ENCODE measurements at places on chromosomes 6 and 20.

GRCh38 chr20:10094566-10095173 is 59.9 kb downstream of the ANKEF1 start:
- DNase-seq, result no peak

- no peak for DNase-seq
Observed at GRCh38 chr6:128648022-128648598, 127.7 kb upstream of the PTPRK start.

GRCh38 chr6:28165563-28165962 is 23.9 kb downstream of the ZKSCAN8 start:
- no peak for DNase-seq

- DNase-seq, result no peak
Observed at GRCh38 chr6:169714178-169714577, 10.1 kb downstream of the PHF10 start.

Measured in activated naive CD8-positive, alpha-beta T cell treated with anti-CD3 and anti-CD28 coated beads, Interleukin-2, amount 10 ng/mL, durations not matched to agents 7 days and 5 days (primary cell).